Fibroblast of lung (primary cell): ENCODE measurements at places on chromosomes 1 and 21.

DNA sequence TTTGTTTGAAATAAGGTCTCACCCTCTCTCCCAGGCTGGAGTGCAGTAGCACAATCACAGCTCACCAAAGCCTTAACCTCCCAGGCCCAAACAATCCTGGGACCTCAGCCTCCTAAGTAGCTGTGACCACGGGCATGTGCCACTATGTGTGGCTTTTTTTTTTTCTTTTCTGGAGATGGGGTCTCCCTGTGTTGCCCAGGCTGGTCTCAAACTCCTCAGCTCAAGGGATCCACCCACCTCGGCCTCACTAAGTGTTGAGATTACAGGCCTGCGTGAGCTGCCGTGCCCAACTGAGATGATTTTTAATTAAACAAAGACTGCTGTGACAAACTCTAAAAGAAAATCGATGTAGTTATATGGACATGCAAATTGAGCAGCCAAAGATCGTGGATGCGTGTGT is 768.4 kb upstream of the ADGRL2 start:
- no peak for DNase-seq

DNA sequence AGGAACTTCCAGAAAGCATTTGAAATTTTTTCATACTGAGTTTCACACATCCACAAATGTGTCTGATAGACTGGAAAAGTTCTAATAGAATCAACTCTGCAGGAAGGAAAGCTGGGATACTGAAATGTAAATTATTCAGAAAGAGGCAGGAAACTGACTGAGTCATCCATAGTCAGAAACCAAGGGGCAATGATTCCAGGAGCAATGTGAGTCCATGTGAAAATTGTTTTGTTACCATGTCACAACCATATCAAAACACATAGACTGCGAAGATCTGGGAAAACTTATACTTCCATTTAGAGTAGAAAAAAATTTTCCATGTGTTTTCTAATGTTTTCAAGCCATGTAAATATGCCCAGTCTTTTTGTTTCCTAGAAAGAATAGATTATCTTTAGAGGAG is 142.3 kb upstream of the TMPRSS15 start:
- peak; percentile 71 for DNase-seq

DNA sequence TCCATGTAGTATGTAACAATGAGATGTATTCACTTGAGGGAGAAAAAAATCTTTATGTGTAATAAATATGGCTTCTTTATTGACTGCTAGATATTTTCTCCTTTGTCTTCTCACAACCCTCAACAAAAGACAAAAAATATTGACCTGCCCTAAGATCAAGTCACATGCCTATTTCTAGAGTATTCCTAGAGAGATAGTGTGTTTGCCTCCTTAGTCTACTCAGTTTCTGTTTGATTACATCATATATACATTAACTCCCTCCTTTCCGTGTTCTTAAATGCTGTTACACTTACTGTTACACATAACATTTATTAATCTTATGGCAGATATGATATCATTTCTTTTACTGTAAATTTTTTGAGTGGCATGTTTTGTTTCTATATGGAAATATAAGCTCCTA is 281.6 kb upstream of the RGS18 start:
- no peak for DNase-seq

DNA sequence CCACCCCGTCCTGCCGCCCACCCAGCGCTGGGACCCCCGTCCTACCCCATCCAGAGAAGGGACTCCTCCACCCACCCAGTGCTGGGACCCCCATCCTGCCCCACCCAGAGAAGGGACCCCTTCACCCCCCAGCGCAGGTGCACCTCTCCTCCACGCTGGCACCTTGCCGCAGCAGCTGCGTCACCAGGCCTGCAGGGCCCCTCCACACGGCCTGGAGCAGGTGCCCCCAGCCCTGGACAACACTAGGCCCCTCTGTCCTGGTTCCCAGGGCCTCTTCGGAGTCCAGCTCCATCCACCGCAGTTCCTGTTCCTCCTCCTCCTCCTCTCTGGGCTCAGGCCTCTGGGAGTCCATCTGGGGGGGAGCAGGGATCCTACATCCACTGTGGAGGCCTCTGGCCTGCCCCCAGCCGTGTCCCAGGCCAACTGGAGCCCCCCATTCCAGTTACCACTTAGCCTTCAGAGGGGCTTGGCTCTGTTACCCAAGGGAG is 378 bp downstream of the ANKRD65 start:
- DNase-seq = no peak

GRCh38 chr21:36571556-36571955 is 91.6 kb upstream of the CLDN14 start:
- DNase-seq = no peak

DNA sequence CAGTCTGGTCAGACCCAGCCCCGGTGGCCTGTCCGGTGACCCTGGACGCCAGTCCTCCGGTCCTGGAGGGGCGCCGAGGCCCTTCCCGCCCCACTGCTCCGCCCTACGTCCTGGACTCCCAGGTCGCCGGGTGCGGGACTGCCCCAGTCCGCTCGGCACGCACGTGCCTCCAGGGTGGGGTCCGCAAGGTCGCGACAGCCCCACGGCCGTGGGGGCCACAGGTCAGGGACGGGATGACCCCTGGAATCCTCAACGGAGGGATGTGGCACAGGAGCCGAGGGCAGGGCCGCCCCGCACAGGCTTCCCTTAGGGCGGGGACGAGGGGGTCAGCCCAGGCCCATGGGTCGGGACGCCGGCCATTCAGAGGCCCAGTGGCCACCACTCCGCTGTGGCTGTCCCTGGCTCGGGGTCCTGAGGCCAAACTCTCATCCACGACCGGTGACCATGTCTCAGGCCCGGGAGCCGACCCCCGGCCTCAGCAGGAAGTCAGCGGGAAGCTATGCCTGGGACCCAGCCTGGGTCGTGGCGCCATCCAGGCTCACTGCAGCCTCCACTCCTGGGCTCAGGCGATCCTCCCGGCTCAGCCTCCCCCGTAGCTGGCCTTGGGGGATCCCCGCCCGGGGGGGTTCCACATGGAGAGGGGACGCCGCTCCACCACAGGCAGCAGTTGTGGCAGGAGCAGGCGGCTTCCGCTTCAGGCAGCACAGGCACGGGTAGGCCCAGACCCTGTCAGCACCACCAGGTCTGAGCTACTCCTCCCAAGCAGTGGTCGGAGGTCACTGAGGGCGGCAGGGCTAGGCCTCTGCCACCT is 599 bp upstream of the TMEM240 start:
- no peak for DNase-seq

- DNase-seq = peak; percentile 56
These were observed 10.9 kb downstream of the ADAMTS1 start for GRCh38 chr21:26834181-26834905.

- DNase-seq = no peak
These were observed 285.9 kb upstream of the C1orf87 start for GRCh38 chr1:60359431-60359830.

DNA sequence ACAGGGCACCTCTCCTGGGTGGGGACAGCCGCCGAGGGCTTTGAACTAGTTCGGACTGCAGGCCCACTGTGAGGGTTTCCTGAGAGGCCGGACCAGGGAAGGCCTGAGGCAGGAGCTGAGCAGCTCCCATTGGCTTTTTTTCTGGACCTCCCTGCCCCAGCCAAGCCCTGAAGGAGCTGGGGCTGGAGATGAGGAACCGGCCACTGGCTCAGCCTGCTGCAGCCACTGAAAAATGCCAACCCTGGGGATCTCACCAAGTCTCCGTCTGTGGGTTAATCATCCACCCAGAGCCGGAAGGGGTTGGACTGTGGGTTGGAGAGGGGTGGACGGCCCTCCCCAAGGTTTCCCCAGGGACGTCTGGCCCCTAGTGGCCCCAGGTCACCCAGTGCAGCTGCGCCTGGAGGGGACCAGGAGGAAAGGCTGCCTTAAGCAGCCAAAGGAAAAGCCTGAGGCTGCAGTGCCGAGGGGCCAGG is 2.5 kb downstream of the VWA1 start:
- no peak for DNase-seq

GRCh38 chr1:34781071-34781843 is at the start of gene GJB3:
TSS of gene GJB3 (plus strand) at chr1:34781214. CDS start at chr1:34784763, 3,549 bp downstream.
- peak; percentile 15 for DNase-seq

DNA sequence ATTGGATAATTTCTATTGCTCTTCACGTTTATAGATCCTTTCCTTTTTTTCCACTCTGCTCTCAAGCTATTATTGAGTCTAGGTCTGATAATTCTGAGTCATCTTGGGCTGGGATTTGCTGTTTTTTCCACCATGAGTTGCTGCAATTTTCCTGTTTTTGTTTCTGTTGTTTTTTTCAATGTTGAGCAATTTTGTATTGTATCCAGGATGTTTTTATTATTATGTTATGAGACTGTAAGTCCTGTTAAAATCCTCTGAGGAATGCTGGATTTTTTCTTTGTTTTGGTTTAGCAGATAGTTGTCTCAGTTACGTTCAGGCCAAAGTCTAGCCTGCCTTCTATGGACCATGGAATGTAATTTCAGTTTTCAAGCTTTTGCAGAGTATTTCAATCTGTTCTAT is 13.0 kb upstream of the SLC35A3 start:
- DNase-seq = peak; percentile 9

DNA sequence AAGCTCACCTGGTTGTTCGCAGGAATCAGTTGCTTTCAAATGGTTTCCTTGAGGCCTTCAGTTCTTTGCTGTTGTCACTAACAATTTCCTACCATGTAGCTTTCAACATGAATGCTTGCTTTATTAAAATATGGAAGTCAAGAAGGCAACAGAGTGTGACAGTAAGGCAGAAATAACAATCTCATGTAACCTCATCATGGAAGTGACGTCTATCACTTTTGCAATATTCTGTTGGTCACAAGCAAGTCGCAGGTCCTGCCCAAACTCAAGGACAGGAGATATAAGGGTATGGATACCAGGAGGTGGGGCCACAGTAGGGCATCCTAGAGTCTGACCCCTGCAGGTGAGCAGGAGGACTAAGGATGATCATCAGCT is 296.8 kb upstream of the ZP4 start:
- no peak for DNase-seq

DNA sequence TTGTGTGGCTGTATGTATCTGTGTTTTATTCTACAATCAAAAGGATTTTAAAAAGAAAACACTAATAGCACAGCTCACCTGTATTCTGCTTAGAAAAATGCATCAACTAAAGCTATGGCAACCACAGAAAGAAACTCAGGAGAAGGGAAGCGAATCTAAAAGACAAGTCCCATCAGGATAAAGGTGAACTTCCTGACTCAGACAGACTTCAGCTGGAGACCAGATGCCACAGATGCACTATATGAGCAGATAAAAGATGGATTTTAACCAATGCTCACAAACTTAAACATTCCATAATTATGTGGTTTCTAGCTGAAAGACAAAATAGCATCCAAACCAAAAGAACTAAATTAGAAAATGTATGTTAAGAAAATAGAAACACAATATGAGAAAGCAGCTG is 231.0 kb downstream of the RERE start:
- DNase-seq = no peak

GRCh38 chr21:41751611-41752011 is 15.2 kb downstream of the RIPK4 start:
- no peak for DNase-seq

- peak; percentile 84 for DNase-seq
These were observed 67.8 kb downstream of the OBSCN start for GRCh38 chr1:228275430-228276173.

- peak; percentile 39 for DNase-seq
These were observed 51.7 kb upstream of the ACADM start for GRCh38 chr1:75672528-75673393.
